ENCODE measurements at places on chromosomes 3 and 15.
A peak's percentile ranks its signal among the peaks of the same experiment; 100 is the strongest.

GRCh38 chr15:101501703-101502373, 12.3 kb upstream of the PCSK6 start:
- peak; percentile 72 for DNase-seq

DNA sequence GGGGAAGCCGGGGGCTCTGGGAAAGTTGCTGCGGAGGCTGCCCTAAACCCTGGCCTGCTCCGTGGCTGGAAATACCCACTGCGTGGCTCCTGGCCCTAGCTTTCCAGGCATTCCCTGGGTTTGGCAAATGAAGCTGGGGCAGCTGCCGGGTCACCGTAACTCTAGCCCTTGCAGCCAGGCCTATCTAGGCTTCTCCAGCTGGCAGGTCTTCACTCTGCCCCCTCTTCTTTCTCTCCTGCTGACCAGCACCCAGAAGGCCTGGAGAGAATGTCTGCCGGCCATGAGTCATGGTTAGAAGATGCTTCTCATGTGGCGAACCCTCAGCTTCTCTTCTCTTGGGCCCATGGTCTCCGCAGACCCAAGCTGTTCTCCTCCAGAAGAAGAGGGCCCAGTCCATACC, 5.6 kb upstream of the DLL4 start:
- no peak for DNase-seq

DNA sequence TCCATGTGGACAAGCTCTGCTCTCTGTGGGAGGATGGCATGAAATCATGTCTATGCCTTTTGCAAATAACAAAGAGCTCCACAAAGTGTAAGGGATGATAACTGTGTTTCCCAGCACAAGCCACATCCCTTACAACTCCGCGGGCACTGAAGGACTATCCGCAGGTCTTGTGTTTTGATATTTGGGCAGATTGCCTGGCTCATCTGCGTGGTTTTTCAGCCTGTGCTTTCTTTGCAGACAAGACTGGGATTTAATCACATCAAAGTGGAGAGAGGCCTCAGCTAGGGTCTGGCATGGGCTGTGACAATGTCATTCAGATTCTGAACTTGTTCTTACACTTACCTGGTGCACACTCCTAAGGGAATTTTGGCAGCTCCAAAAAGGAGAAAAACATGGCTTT, 30.2 kb upstream of the CA12 start:
- no peak for DNase-seq

GRCh38 chr3:81550415-81550814, 211.0 kb downstream of the GBE1 start:
- DNase-seq: no peak

DNA sequence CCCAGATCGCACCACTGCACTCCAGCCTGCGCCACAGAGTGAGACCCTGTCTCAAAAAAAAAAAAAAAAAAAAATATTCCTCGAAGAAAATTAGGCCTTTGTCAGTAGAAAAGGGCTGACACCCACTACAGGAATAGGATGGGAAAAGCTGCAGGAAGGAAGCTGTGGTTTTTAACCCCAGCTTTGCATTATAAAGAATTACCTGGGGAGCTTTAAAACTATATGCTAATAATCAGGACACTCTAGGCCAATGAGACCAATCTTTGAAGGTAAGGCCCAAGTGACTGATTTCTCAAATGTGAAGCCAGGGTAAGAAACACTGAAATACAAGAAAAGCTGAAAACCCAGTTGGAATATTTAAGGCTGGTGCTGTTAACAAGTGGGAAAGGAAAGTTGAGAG, 74.3 kb downstream of the RBPMS2 start:
- no peak for DNase-seq

- no peak for DNase-seq
Observed at GRCh38 chr15:74870436-74871215, 2.5 kb downstream of the SCAMP2 start.

DNA sequence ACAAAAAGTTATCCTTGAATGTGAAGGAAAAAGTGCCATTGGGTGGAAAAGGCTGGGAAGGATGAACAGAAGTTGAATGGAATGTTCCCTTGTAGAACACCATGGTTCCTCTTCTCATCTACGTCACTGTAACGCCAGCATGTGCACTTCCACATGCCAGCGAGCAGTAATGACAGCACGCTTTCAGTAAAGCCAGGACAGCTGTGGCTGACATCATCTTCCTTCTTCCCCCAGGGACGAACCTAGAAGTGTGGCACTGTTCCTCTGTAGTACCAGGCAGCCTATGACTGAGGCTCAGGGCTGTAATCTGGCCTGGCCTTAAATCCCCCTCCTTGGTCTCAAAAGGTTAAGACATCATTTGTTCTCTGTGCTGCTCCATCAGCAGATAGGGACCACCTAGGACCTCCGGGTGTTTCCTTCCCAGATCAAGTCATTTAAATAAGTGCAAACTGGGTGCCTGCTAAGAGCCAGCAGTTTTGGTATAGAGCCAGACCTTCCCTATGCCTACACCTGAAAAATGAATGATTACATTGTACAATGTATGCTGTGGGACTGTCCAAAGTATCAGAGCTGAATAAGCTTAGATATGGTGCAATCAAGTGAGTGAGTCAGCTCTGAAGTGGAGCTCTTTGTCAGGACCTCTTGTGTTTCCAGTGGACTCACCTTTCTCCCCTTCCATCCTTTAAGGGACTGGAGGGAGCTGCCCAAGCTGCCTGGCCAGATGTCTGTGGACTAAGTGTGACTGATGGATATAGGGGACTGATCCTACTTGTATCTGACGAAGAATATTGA, 5.6 kb upstream of the SRPRB start:
- no peak for DNase-seq

GRCh38 chr3:81214631-81215030, 546.8 kb downstream of the GBE1 start:
- DNase-seq: no peak

DNA sequence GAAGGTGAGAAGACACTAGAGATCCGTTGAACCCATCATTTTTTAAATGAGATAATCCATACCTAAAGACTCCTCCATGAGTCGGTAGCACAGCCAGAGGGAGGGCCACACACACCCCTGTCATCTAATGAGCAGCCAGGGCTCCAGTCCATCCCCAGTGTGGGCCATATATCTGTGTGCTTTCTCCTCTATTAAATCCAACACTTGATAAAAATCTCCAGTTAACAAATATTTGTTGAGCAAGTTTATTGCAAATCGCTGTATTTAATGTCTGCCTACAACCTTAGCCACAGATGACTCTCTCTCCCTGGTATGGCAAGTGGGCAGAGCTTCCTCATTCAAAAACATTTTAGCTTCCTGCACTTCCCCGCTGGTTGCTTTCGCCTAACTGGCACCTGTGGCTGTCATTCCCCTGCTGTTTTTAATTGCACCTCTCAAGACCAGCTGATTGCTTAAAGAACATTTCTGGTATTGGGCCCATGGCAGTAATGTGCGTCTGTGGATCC, 82.8 kb downstream of the SMAD3 start:
- DNase-seq: no peak

DNA sequence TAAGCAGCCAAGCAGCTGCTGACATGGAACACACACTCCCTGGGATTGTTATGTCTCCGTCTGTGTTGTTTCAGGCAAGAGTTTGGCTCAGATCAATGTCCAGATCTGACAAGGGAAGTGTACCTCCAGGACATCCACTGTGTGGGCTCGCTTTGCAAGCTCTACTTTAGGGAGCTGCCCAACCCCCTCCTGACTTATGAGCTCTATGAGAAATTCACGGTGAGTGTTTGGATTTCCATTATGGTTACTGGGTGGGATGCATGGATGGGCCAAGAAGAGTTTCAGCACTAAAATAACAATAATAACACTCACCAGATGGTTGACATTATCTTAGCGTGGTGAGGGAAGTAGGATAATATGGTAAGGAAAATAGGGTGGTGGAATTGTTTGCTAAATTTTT, 74.1 kb downstream of the ARHGAP31 start:
- DNase-seq: no peak

Data from activated effector memory CD4-positive, alpha-beta T cell treated with anti-CD3 and anti-CD28 coated beads, Interleukin-2, amount 50 U/mL, for 16 hours (primary cell).